ENCODE measurements at places on chromosomes 6 and 20.

GRCh38 chr6:161684731-161685475 lies 411.0 kb upstream of the AGPAT4 start:
- DNase-seq, result no peak

DNA sequence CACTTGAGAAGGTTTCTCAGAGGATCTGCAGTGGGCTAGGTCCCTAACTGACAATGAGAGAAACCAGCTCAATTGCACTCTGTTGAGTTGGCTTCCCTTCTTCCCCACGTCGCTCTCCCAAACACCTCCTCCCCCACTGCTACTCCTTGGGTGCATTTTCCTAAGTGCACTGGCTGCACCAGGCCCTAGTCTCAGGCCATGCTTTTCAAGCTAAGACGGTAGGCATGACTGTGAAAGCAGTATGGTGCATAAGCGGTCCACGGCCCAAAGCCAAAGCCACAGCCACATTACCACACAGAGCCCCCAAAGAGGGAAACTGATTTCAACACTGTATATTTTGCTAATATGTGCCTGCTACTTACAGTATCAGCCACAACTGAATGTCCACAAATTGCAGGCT lies 62.1 kb upstream of the RBM24 start:
- no peak for DNase-seq

GRCh38 chr20:1357921-1358671 lies 29.2 kb upstream of the SDCBP2 start:
- DNase-seq, result no peak

- no peak for DNase-seq
Observed at GRCh38 chr6:168960551-168961263, 292.9 kb downstream of the THBS2 start.

DNA sequence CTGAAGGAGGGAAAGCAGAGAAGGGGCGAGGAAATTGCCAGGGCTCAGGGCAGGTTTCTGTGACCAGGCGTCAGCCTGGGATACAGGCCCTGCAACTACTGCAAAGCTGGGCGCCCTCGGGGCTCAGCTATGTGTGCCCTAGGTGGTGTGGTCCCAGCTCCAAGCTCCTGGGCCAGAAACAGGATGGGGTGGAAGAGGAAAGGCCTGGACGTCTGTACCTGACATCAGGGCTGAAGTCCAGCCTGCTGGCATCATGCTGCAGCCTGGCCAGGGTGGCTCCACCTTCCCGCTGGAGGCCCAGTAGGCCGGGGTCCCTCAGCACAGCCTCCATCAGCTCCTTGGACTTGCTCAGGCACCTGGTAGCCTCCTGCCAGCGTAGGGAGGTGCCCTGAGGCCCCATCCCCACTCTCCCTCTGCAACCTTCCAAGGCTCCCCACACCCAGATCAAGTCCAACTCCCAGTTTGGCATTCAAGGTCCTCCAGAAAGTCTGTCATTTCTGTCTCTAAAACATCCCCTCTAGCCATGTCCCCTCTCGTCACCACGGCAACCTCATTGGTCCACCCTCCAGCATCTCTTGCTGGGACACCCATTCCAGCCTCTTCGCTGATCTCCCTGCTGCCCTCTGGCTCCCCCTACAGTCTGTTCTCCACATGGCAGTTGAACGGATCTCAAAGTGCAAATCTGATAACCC lies 38.2 kb downstream of the KIAA1755 start:
- DNase-seq, result peak; percentile 29

DNA sequence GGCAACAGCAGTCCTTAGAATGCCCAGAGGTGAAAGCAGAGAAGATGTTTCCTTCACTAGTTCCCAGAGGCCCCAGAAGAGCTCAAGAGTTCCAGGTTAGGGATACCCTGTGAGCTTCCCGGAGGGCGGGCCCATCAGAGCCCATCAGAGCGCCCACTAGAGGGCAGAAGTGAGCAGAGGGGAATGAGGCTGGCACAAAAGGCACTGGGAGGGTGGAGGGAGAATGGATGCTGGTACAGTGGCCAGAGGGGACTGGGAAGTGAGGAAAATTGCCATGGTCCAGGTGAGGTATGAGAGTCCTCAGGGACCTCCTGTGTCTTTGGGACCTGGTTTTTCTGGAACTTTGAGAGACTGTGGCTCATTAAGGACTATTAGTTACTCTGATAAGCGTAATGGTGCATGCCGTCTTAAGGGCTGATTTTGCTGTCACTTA lies 57.3 kb downstream of the LINC00237 start:
- DNase-seq, result peak; percentile 12

- no peak for DNase-seq
Observed at GRCh38 chr6:133551436-133551835, 310.3 kb downstream of the EYA4 start.

GRCh38 chr6:30875244-30876038 lies 8.9 kb upstream of the DDR1 start:
- no peak for DNase-seq

- no peak for DNase-seq
Observed at GRCh38 chr20:45408646-45409213, 641 bp downstream of the DBNDD2 start.

GRCh38 chr20:37535443-37536132 lies 7.9 kb upstream of the BLCAP start:
- no peak for DNase-seq

DNA sequence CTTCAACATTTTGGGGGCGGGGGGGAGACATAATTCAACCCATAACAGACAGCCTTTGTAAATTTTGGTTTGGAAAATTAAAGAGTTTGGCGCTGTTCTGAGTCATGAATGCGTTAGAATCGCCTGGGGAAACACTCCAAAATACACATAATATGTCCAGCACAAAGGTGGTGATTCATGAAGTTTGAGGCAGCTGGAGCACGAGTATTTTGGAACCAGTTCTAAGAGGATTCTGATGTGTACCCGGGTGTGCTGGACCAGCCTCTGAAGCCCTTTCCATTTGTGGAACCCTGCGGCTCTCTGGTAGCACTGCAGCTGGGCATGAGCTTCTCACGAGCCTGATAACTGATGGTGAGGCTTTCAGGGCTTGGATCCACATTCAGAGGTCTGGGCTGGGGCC lies 4.7 kb downstream of the GMPR start:
- DNase-seq, result no peak

DNA sequence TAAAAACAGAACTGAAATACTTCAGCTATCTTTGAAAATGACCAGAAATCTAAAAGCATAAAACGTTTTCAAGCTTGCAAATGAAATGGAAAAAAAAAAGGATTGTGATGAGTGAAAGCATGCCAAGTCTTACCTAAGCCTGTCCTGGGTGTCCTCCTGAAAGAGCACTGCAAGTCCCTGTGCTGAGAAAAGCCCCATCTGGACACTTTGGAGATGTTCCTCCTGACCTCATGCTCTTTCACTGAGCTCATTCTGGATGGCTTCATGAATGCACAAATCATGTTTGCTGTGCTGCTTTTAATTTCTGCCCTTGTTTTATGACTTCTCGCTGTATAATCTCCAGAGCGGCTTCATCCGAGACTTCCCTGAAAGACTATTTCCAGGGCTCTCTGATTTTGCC lies 136.0 kb downstream of the SOD2 start:
- DNase-seq, result no peak

- no peak for DNase-seq
Observed at GRCh38 chr6:69825904-69826303, 29.1 kb upstream of the LMBRD1 start.

GRCh38 chr6:116010790-116011401 lies 49.8 kb downstream of the FRK start:
- DNase-seq, result peak; percentile 33

- no peak for DNase-seq
Observed at GRCh38 chr6:157952861-157953351, 28.8 kb upstream of the SYNJ2 start.

DNA sequence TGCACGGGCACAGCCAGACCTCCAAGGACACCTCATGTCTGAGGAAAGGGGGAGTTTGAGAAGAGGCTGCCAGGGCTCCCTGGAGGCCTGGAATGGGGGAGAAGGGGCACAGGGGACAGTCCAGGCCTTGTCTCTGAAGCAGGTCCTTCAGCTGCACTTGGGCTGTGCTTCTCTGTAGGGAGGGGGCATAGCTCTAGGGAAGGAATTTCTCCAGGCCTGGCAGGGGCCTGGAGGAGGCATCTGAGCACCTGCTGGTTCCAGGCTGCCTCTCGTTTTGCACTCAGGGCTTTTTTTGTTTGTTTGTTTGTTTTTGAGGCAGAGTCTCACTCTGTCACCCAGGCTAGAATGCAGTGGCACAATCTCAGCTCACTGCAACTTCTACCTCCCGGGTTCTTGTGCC lies 67.7 kb downstream of the BCAS4 start:
- no peak for DNase-seq

- DNase-seq, result no peak
Observed at GRCh38 chr6:151773382-151773781, 34.1 kb upstream of the ESR1 start.

DNA sequence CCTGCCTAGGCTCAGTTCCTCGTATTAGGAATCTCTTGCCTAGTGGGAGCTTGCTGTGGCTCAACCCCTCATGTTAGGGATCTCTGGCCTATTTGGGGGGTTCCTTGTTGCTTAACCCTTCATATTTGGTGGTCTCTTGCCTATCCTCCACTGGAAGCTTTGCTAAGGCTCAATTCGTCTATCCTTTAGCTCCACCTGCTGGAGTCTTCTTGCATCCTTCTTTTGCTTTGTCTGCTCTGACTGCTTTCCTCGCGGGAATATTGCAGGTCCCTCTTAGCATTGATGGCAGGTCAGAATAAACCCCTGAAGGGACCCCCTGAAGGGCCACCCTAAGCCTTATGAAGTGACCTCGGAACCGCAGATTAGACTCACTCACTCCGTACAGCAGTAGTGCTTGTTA lies 203.0 kb upstream of the TBX18 start:
- DNase-seq, result no peak

DNA sequence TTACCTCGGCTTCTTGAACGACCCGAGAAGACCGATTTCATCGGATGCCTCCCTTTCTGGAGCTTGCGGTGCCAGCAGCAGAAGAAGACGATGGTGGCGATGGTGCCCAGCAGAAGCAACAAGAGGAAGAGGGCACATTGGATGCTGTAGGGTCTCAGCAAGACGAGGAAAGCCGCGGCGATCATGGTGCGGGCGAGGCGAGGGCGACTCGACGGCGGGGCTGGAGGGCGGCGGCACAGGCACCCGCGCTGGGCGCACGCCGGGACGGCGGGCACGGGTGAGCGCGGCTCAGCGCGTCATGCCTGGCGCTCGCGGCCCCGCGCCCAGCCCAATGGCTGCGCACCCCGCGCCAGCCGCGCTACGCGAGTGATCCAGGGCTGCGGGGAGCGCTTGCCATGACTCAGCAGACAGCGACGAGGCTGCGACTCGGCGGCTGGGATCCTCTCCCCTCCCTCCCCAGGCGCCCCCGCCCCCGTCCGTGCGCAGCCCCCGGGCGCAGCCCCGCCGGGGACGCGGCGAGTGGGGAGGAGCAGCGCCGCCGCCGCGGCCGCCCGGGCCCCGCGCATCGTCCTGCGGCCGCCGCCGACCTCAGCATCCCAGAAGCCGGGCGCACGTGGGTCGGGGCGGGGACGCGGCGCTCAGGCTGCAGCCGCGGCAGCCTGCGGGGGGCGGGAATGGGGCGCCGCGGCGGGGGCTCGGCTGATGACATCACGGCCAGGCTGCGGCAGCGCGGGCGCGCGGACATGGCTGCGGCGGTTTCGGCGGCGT lies at the start of gene BEND6:
TSS of gene BEND6 (plus strand) at position 705 of the 768 bp plus-strand sequence. CDS start 26,704 bp downstream, outside the sequence.
- no peak for DNase-seq

DNA sequence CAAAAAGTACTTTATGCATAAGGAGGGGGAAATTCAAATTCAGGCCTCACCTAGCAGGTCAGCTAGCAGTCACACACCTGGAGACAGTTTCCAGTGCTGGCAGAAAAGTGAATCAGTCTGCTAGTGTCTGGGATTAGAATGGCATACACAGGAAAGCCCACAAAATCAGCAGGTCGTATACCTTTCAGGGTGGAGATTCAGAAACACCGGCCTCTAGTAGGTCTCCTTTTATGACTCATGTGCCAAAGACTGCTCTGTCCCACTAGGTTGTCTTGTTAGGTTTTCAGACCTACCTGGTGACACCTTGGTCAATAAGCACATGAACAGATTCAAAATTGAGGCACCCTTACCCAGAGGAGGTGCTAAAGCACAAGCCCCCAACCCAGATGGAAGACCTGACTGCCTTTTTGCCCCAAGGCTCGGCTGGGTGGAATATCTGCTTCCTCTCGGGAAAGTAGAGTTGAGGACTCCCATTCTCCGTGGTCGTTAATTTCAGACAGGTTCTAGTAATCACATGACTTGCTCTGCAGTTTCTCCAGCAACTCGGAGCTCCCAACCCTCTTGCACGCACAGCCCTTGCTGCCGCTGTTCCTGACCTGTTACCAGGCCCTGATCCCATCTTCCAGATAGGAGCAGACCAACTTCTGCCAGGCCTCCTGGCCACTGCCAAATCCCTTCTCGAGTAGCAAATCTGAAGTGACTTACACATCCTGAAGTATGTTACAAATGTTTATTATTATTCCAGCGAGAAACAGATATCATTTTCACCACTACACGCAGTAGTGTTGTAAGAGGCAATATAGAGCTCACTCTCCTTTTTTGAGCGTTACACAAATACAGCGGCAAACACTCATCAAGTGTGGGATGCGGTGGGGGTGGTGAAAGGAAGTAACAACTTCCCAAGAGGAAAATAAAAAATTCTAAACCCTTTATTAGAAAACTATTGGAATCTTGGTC lies 46.6 kb downstream of the AGPAT4 start:
- DNase-seq, result no peak

- DNase-seq, result no peak
Observed at GRCh38 chr20:9588706-9589105, 74.3 kb downstream of the LAMP5 start.

DNA sequence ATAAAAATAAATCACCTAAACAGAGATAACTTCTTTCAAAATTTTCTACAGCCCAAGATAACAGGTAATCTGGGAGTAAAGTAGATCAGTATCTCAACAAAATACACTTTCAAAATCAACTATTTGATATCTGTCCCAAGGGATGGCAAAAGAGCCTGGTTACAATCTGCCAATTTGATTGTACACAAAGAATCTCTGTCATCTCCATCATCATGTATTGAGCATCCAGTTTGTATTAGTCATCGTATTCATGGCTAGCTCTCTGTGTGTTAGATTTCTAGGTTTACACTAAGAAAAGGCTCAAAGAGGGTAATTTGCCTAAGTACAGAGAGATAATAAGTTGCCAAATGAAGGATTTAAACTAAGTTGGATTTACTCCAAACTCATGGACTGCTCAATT lies 329.0 kb upstream of the NRSN1 start:
- no peak for DNase-seq

DNA sequence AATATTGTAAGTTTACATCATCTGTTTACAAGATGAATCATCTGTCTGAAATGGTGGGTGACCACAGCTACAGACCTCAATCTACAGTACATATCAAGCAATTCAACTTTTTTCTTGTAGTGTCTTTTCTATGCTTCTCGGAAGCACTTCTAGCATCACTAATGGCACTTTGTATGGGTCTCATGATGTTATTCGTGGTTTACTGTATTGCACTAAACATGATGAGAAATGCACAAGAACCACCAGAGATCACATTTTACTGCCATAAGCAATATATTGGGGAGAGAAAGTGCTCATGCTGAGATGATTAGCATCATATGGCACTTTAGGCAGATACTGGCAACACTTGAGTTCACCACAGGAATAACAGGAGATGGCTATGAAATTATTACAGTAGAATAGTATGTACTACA lies 15.4 kb upstream of the BTBD3 start:
- DNase-seq, result no peak

GRCh38 chr20:23237201-23237600 lies 113.4 kb upstream of the NXT1 start:
- no peak for DNase-seq

GRCh38 chr6:33861722-33862121 lies 57.9 kb upstream of the MLN start:
- no peak for DNase-seq

All from activated CD4-positive, alpha-beta T cell treated with anti-CD3 and anti-CD28 coated beads, Interleukin-2, amount 50 U/mL, for 4 hours (primary cell).